Dorsolateral prefrontal cortex (tissue), 122 donors: ENCODE measurements at places on chromosomes 7 and 10.

- DNase-seq: no peak
Measured at GRCh38 chr10:123391275-123392028, 237.2 kb downstream of the BUB3 start.

DNA sequence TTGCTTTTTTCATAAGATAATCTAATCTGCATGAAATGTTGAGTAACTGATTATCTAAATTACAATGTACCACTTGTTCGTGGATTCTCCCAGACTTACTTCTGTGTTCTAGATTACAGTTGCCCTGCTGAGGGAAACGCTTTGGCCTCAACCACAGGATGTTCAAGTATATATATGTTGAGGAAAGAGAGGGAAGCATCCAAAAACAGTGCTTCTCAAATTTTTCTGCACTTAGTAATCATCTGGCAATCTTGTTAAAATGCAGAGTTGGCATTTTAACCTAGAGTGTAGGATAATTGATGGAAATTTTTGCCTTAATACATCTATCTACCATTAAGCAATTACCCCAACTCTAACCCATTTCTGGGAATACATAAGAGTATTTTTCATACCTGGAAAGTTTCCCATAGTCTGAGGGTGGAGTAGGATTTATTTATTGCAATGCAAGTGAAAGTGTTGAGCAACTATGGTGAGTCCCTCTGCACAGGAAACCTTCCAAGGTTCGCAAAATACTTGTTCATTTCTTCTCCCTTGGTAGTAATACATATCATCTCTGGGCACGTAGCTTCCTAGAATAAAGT lies 59.6 kb upstream of the C1GALT1 start:
- no peak for DNase-seq

DNA sequence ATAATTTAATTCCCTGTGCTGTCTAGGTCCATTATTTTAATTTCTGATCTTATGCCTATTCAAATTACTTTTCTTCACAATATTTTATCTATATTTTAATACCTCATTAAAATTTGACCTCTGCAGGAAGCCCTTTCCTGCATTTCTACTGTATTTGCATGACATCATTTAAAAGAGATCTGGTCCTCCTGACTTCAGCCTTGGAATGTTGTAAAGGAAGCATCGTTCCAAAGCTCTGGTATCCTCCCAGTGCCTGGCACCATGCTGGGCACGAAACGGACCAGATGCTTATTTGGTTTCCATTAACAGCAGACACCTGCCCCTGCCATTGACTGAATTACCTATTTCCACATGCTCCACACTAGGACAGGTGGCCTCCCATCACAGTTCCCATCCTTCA lies 247.5 kb downstream of the KLF6 start:
- DNase-seq: no peak

- no peak for DNase-seq
Measured at GRCh38 chr10:70615784-70616522, 13.4 kb upstream of the PRF1 start.

DNA sequence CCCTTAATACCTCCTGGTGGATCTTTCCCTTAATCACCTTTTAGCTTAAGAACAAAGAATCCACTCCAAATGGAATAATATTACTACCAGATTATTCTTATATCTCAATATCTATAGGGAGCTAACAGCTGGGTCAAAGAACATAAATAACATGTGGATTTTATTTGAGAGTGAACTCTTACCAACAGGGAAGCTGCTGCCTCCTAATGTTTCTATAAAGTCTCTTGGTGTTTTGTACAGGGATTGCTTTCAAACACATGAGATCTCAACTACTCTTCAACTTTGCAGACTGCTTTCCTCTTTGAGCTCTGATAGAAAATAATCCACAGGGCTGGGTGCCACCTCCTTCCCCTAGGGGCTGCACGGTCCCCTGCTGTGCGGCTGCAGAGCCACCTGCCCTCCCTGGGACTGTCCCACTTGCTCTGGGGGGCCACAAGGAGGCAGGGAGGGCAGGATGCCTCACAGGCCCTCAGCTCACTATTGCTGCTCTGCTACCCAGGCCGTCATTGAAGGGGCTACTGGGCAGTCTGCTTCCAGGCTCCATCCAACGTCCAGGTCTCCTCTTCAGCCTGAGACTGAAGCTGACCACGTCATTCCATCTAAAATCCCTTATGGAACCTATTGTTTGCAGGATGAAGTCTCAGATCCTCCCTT lies 191.2 kb downstream of the CXCL12 start:
- no peak for DNase-seq

DNA sequence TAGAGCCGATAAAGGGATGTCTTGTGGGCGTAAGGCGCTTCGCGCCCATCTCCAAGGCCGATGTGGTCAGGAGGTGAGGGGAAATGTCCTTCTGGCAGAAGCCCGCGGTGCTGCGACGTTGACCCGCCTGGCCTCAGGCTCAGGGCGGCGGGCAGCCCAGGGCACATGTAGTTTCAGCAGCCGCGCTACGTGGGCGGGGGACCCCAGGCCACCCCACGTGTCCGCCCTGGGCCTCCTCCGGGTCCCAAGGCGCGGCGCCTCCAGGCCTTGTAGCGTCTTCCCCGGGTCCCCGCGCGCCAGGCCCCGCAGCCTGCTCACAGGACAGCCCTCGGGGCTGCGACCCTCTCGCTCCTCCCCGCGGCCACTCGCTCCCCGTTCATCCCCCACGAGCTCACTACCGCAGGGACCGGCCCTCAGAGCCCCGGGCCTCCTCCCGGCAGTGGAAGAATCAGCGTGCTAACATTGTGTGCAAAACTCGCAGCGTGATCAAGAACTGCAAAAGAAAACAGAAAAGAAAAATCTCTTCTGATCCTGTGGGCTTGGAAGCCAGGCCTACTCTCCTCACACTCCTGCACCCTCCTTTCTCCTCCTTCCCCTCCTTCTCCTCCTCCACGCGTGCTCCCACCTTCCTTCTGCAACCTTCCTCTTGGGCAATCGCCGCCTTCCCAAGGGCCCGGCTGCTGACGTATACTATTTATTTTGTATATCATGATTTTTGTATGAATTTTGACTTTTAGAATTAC lies 4.4 kb upstream of the TBX20 start:
- no peak for DNase-seq
